ENCODE measurements at places on chromosomes 1 and 21. TPM values are rescaled to one million over a fixed set of nuclear protein-coding genes. Genes with fewer than 3 reads are reported as not detected.

DNA sequence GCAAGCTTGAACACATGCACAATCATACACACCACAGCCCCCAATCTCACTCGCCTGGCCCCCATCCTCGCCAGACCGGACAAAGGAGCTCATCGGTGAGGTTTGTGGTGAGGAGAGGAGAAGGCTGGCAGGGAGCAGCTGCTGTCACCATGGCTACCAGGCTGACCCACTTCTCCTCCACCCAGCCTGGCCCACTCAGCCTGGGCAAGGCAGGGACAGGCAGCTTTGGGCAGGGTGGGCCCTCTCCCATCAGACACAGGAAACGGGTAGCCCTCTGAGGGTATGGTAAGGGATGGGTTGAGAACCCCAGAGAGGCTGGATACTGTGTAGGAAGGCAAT, 15.9 kb downstream of the RIMS3 start:
- H3K36me3 ChIP-seq: no peaks in the 10 kb centered on the region
- no peak for DNase-seq
- no peak overlapping the region for H3K4me3 ChIP-seq
- peaks cover 7% of the 10 kb centered on the region for H3K4me1 ChIP-seq
- H3K27ac ChIP-seq: no peak overlapping the region

GRCh38 chr1:66397192-66397591, 136.8 kb upstream of the SGIP1 start:
- H3K4me1 ChIP-seq: peaks cover 19% of the 10 kb centered on the region
- no peaks in the 10 kb centered on the region for H3K27me3 ChIP-seq
- no peak for DNase-seq
- H3K27ac ChIP-seq: no peak overlapping the region
- no peaks in the 10 kb centered on the region for H3K36me3 ChIP-seq

GRCh38 chr1:118339400-118340124, 154.5 kb upstream of the SPAG17 start:
- no peak overlapping the region for H3K27ac ChIP-seq
- H3K4me1 ChIP-seq: no peaks in the 10 kb centered on the region
- H3K4me3 ChIP-seq: no peak overlapping the region
- no peaks in the 10 kb centered on the region for H3K27me3 ChIP-seq
- DNase-seq: no peak
- H3K36me3 ChIP-seq: no peaks in the 10 kb centered on the region

GRCh38 chr1:171984850-171985485, 143.7 kb downstream of the DNM3 start:
- peaks cover 7% of the 10 kb centered on the region for H3K4me1 ChIP-seq
- no peak for DNase-seq
- no peaks in the 10 kb centered on the region for H3K27me3 ChIP-seq
- no peak overlapping the region for H3K4me3 ChIP-seq
- no peak overlapping the region for H3K27ac ChIP-seq

DNA sequence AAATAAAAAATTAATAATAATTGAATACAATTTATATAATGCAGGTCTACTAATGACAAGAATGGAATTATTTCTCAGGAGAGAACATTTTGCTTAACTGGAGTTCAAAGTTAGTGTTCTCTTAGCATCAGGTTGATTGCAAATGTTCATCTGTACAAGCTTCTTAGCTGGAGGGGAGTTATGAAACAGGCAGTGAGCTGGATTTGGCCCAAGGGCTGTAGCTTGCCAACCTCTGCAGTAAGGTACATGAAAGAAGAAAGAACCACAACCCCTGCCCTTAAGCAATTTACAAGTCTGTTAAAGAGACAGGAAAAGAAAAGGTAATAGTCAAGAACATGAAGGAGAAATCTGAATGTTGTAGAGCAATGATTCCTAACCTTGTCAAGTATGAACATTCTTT, 17.0 kb downstream of the LPGAT1 start:
- DNase-seq: no peak
- H3K4me3 ChIP-seq: no peak overlapping the region
- no peaks in the 10 kb centered on the region for H3K27me3 ChIP-seq
- peaks cover 4% of the 10 kb centered on the region for H3K36me3 ChIP-seq

DNA sequence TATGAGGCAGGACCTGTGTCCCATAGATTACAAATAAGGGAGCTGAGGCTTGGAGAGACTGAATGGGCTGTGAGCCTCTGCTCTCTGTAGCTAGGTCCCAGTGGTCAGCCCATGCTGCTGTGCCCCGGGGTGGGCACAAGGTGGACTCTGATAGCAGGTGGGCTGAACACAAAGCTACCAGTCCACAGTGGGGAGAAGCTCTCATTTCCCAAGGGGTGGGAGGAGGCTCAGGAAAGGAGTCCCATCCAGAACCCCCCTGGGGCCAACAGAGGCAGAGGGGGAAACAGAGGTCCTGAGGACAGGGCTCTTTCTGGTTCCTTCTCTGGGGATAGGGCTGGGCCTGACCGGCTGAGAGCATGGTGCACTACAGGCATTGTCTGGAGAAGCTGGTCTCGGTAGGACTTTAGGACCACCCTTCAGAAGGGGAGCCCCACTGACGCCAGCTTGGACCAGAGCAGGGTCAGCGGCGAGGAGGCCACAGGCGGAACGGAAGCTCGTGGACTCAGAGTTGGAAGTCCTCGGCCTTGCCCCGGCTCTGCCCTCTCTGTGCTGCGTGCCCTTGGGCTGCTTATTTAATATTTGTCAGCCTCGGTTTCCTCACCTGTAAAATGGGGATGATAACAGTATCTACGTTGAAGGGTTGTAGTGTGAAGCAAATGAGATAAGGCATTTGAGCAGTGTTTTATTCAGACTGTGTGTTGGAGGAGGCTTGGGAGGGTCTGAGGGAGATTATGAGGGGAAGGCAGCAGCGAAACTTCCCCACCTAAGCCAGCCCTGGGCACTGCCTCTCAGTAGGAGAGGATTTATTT, 26.6 kb downstream of the SDE2 start:
- no peak overlapping the region for H3K27ac ChIP-seq
- peaks cover 5% of the 10 kb centered on the region for H3K4me1 ChIP-seq
- no peaks in the 10 kb centered on the region for H3K27me3 ChIP-seq
- peaks cover 3% of the 10 kb centered on the region for H3K36me3 ChIP-seq
- no peak overlapping the region for H3K4me3 ChIP-seq

The KCNQ4 gene
- total RNA-seq: 22.0 TPM

The PTGFR gene
- total RNA-seq: 2.1 TPM
